ENCODE measurements at places on chromosomes 2 and 18. TPM values are rescaled to one million over a fixed set of nuclear protein-coding genes. Genes with fewer than 3 reads are reported as not detected.
A peak's percentile ranks its signal among the peaks of the same experiment; 100 is the strongest.

DNA sequence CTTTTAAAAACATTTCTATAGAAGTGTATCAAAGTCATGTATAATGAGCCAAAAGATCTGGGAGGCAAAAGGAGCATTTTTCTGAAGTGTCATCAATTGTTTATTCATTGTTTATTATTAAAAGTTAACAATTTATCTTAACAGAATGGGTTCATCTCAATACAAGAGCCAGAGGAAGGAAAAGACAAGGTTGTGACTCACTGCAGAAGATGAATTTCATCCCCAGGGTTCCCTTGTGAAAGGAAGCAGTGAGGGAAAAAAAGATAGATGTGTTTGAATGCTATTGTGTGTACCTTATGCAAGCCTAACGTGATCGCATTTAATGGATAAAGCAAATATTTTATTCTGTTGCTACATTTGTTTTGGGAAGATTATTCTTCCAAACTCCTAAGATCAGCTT, 286.3 kb downstream of the PIEZO2 start:
- DNase-seq: no peak

ANKRD53 gene
- total RNA-seq: not detected

GRCh38 chr18:49652881-49653724, 91.2 kb downstream of the LIPG start:
- DNase-seq: no peak

DNA sequence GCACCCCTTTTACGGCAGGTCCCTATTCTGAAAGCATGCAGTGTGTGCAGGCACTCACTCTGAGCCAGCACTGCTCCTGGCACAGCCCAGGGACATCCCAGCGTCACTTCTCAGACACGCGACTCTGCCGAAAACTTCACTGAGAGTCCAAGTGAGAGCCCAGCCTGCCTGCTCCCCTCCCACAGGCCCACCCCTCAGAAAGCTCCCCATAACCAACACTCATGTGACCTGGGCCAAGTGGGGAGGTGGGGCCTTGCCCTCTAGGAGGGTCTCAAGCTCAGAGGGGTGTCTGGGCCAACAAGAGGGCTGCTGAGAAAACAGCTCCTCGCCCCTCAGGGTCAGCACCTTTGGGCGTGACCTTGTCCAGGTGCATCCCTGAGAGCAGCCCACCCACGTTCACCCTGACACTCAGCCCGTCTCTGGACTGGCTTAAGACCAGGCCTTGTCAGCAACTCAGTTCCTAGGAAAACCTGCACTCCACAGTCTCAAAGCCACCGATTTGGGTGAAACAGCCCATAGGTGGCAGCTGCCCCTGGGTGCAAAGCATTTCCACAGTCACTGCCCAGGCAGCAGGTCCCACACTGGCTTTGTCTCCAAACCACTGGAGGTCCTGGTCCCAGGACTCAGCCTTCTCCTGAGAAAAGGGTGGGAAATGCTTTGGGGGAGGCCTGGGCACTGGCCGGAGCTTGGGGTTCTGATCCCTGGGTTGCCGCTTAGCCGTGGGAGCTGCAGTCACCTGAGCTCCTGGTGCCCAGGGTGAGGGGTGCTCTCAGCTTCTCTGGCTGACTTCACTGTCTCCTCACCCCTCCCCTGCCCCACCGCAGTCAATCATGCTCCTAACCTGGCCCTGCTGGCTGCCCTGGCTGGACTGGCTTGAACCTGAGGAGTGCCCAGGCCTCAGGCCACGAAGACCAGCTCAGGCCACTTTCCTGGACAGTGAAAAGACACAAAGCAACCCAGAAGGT, 209.6 kb downstream of the HDAC4 start:
- peak; percentile 11 for DNase-seq

AMER3 gene
- not detected for total RNA-seq

DNA sequence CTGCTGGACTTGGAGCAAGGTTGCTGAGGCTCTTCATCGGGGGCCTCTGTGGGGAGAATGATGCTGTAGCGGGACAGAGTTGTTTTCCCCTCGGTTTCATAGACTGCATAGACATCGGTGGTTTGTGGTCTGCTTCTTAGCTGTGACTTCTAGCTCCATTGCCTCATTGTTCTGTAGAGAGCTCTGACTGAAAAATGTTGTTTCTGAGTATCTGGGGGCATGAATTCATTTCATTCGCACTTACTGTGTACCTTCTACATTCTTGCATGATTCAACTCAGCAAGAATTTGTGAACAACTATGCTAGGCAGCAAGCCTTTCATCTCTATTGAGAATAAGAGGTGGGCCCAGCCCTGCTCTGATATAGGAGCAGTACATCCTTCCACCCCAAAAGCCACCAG, 406.8 kb downstream of the NBAS start:
- DNase-seq: no peak

CHAC2 gene
- 0.51 TPM for total RNA-seq

DNA sequence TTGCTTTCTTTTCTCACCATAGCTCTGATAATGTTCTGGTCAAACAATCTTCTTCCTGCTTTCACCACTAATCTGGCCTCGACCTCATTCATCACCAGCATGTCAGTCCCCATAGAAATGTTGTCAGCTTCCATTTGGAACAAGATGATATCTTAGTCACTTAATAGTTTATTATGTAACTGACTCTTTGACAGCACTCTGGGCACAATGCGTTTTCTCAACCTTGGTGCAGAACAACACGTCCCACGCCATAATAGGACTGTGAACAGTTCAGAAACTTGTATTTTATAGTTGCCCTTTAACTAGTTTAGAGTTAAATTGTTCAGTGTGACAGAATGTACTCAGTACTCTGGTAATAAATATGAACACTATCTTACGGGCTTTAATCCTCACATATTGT, 106.0 kb downstream of the MC4R start:
- no peak for DNase-seq

DNA sequence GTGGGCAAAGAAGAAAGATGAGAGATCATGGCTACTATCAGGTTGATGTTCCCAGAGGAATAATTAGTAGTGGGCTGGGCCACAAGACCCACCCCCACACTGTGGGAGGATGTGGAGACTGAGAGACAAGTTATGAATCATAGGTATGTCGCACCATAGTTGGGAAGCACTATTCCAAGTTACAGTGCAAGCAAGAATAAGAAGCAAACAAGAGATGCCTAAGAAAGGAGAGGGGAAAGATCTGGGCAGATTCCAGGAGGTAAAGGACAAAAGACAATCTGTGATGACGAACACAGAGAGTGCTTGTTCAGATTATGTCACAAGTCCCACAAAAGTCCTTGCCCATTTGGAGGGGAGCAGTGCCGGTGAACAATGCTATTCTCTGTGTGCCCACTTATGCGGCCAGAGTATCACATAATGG, 56.6 kb downstream of the FAM228A start:
- no peak for DNase-seq

CYP27C1 gene
- total RNA-seq: 1.2 TPM

RAB17 gene
- total RNA-seq: 0.26 TPM

DNA sequence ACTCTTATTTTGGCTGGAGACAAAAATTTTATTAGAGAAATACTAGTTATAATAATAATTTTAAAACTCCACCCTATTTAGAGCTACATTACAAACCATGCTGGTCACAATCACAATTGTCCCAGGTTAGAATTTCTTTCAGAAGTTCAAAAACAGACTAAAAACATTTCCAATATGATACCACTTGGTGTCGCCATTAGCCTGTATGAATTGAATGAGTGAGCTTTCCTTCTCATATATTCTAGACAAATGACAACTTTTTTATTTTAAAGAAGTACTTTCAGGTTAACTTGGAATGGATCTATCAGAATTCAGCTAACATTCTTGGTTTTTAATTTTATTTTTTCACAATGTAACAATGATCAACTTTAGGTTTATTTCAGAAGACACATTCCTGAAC, 48.0 kb downstream of the SERPINB8 start:
- DNase-seq: no peak

GRCh38 chr2:34401186-34401585, 802.1 kb upstream of the FAM98A start:
- DNase-seq: no peak

- no peak for DNase-seq
These were observed 86.7 kb downstream of the USP40 start for GRCh38 chr2:233479616-233480489.

DNA sequence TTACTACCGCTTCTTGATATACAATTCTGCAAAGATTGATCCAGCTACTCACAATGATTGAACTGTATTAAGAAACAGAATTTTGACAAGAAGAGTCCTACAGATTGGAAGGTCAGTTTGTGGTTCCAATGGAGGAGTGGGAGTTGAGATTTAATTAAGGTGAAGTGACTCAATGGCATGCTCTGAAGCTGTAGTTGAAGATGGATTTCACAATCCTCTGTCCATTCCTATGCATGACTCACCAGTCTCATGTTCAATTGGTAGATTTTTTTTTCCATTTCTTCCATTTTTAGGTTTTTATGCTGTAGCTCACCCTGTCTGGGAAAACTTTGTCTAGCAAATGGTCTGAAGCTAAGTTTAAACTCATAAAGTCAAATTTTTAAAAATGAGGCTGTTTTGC, 83.3 kb downstream of the DPP4 start:
- DNase-seq: no peak

ZNF385B gene
- 3.3 TPM for total RNA-seq

- DNase-seq: no peak
These were observed 101.6 kb downstream of the BCL2L11 start for GRCh38 chr2:111222204-111222866.

ABCG5 gene
- total RNA-seq: not detected

DNA sequence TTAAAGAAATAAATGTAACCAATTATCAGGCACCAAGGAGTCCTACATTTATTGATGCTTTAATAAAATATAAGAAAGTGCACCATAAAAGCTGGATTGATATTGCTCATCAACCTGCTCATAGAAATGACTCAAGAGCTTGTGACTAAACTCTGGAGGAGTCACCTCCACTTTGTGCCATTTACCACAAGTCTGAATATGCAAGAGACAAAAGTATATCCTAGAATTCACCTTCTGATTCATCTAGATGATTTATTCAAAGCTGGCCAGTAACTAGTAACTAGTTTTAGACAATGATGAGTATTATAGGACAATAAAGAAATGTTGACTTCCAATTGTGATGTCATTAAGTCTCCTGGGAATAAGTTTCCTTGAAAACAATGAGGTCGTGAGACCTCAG, 146.0 kb upstream of the SOX11 start:
- no peak for DNase-seq

MOGAT1 gene
- not detected for total RNA-seq

GRCh38 chr2:172350839-172351479, 76.4 kb upstream of the ITGA6 start:
- no peak for DNase-seq

- no peak for DNase-seq
These were observed 21.7 kb downstream of the CTIF start for GRCh38 chr18:48560491-48560890.

DNA sequence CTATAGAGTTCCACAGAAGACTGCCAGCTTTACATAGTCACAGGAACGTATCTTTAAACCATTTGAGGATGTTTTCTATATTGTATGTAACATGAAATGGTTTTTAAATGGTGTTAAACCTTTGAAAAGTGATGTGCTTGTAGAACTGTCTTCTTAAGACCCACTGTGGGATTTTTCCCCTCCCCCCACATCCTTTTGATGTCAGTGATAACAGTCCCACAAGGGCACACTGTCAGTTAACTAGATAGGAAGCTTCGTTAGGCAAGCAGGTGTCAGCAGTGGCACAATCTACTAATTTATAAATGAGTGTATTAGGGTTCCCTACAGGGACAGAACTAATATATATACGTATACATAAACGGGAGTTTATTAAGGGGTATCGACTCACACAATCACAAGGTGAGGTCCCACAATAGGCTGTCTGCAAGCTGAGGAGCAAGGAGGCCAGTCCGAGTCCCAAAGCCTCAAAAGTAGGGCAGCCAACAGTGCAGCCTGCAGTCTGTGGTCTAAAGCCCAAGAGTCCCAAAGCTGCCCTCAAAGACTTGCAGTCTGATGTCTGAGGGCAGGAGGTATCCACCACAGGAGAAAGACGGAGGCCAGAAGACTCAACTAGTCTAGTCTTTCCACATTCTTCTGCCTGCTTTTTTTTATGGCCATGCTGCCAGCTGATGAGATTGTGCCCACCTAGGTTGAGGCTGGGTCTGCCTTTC, 23.8 kb upstream of the HNRNPLL start:
- no peak for DNase-seq

DNA sequence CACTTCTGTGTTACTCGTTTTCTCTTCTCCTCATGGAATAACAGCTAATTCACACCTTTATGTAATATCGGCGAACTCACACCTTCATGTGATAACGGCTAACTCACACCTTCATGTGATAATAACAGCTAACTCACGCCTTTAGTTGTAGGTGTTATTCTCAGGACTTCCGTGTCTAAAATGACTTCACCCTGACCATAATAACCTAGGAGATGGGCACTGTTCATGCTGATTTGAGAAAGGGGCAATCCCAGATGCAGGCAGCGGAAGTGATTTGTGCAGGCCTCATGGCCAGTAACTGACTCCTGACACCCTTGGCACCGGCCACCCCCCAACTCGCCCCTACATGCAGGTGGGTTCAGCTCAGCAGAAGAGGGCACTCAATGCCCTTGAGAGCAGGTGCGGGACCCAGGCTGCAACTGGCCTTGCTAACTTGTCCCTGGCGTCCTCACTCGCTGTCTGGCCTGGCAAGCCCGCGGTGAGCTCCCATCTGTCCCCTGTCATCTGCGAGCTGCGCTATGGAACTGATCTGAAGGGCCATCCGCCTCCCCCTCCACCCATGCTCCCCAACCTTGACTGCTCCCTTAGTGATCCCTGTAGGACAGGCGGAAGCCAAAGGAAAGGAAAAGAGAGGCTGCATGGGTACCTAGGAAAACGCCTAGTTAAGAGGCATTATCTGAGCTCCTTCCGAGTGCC, 42.6 kb upstream of the MTCL1 start:
- no peak for DNase-seq

DNA sequence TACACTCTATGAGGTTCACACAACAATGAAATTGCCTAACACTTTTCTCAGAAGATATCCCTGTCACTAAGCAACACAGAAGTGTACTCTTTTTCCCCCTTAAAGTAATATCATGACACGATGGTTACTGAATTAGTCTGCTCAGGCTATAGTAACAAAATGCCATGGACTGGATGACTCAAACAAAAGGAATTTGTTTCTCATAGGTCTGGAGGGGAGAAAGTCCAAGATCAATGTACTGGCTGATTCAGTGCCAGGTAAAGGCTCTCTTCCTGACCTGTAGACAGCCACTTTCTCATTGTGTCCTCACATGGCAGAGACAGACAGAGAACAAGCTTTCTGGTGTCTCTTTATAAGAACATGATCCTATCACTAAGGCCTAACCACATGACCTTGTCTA, 211.9 kb downstream of the RBM43 start:
- no peak for DNase-seq

GRCh38 chr18:35807811-35808335, 164.6 kb upstream of the RMP24 start:
- DNase-seq: no peak

DNA sequence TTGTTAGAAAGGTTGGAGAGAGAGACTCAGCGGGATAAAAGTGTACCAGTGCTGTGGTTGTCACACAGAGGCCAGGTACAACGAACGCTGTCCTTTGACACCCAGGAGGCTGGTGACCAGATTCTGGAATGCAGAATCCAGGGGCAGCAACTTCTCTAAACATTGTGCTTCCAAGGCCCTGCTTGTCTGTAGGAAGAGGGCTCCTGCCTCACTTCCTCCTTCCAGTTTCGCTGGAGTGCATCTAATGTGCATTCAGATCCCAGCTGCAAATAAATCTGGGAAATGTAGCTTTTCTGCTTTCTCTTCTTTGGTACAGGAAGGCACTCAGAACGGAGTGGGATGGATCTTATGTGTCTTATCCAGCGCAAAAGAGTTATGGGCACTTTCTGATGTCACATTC, 171.8 kb upstream of the ATP5MC3 start:
- no peak for DNase-seq

Measured in uterus (tissue), 4 donors.